Suppressor macrophage (primary cell): ENCODE measurements at places on chromosomes 12 and 14.

- no peak for DNase-seq
Observed at GRCh38 chr14:23612354-23612732, 23.8 kb upstream of the DHRS2 start.

GRCh38 chr14:102264775-102265174 lies 40.2 kb downstream of the MOK start:
- no peak for DNase-seq

DNA sequence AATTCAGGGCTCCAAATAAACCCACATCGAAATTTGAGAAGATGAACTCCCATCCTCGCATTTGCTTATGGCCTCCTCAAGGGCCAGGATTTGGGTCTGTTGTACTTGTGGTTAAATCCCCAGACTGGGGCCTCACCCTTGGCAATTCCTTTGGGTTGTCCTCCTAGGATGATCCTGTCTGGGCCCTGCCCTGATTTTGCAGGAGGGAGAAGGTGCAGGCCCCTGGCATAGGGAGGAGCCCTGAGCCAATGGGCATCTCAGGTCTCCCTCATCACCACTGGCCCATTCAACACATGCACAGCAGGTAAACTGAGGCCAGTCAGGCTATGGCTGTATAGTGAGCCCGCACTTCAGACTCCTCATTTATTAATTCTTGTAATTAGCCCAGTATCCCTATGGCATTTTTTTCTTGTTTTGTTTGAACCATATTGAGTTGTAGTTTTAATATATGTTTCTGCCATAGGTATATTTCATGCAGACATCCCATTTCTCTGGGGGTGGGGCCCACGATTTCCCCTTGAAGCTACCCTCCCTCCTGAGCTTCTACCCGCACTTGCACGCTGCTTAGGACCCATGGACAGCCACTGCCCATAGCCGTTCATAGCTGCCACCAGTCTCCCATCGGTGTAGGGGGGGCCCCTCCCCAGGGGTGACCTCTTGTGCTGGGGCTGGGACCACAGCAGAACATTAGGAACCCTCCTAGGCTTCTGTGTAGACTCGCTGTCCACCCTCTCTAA lies 67.1 kb upstream of the DDX11 start:
- DNase-seq: no peak

DNA sequence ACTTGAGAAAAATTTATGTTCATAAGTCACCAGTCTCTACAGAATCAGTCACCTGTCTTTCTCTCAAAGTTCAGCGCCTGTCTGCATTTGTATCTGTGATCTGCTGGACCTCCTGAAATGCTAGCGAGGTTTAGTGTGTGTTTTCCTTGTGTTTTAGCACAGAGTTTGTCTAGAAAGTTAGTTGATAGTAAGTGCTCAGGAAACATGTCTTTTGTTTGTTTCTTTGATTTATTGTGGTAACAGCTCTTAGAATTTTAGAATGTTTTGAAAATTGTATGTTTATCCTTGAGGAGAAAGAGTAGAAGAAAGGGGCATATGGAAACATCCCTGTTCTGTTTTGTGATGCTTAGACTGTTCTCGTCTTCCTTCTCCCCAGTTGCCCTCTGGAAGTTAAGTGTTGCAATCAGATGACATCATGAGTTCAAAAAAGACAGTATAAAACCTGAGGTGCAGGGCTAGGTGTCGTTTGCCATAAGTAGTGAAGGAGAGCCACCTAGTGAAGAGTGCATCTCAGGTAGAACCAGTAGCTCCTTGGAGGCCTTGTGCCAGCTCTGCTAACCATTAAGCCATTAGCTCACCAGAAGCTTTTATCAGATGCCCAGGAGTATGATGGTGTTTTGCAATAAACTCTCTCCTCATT lies 44.8 kb downstream of the FBXW8 start:
- peak; percentile 25 for DNase-seq

DNA sequence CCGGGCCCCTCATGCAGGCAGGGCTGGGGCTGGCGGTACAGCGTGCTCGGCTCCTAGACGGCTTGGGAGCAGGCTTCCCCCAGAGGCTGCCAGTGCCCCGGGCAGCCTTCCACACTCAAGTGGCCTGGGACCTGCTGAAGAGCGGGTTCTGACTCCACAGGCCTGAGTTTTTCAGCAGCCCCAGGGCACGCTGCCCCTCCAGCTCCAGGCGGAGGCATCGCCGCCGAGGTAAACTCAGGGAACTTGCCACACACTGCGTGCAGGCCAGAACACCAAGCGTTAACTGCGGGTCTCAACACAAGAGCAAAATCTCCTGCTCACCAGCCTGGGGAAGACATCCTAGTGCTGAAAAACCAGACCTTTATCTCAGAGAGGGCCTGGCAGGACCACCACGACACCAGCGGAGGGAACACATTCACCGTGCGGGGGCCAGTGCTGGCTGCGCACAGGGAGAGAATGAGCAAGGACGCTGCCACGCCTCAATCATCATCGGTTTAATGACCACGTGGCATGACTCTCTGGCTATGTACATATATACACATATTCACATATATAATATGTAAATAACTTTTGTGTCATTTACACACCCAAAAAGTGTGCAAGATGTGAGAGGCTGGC lies 21.3 kb downstream of the PSMC1 start:
- DNase-seq: no peak

DNA sequence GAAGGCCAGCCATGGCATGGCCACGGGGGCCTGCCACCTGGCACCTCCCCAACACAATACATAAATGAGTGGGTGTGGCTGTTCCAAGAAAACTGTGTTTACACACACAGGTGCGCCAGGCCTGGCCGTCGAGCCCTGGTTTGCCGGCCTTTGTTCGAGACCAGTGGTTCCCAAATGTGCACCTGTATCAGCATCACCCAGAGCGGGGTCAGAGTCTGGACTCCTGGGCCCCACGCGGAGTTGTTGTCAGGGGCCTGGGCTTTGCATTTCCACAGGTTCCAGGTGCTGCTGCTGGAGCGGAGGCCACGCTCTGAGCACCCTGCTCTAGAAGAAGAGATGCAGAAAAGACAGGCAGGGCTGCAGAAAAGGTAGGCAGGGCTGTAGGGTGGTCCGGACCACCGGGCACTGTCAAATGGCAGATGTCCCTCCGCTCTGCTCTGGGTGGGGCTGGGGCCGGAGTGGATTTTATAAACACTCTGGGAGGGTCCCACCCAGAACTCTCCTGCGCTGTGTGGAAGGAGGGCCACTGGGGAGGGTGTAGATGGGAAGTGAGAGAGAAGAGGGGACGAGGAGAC lies 4.2 kb upstream of the ASPG start:
- DNase-seq: no peak

GRCh38 chr12:96401076-96401871 lies 1.0 kb upstream of the CDK17 start:
- DNase-seq: peak; percentile 26

GRCh38 chr14:32724867-32725471 lies 213.7 kb upstream of the NPAS3 start:
- no peak for DNase-seq

- no peak for DNase-seq
Observed at GRCh38 chr12:109131154-109132050, 15.0 kb downstream of the ACACB start.

- DNase-seq: no peak
Observed at GRCh38 chr12:110005319-110005973, 6.2 kb downstream of the ANKRD13A start.

DNA sequence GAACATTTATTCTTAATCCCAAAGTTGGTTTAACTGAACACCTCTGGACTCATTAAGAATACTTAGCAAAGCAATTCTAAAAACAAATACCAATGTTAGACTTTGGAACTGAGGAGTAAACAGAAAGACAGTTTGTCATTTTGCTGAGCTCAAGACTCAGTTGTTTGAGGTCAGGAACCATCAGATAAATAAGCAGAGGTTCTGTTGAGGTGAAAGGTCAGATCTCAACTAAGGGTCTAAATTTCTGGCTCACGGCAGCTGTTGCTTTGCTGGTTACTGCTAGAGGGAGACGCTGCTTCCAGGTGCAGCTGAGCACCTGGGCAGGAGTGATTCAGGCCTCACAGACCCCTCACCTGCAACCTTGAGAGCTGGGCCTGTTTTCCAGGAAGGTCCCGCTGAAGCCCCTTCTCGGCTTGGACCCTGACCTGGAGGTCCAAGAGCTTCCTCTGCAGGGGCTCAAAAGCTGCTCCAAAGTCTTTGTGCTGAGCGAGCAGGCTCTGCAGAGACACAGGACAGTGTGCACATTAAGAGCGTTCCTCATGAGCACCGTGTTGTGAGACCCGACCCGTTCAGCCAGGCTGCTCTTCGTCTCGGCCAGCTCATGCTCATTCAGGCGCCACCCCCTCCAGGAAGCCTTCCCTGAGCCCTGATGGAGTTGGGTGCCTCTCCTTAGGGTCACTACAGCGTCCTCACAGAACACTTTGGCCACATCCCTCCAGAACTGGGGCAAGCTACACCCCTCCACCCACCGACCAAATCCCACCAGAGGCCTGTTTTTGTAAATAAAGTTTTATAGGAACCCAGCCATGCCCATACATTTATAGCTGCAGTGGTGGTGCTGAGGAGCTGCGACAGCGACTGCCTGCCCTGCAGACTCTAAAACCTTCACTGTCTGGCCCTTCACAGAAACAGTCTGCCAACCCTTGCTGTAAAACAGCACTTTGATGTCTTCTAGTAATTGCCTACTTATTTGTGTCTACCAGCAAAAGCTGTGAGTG lies 72.0 kb downstream of the SYNE3 start:
- no peak for DNase-seq

DNA sequence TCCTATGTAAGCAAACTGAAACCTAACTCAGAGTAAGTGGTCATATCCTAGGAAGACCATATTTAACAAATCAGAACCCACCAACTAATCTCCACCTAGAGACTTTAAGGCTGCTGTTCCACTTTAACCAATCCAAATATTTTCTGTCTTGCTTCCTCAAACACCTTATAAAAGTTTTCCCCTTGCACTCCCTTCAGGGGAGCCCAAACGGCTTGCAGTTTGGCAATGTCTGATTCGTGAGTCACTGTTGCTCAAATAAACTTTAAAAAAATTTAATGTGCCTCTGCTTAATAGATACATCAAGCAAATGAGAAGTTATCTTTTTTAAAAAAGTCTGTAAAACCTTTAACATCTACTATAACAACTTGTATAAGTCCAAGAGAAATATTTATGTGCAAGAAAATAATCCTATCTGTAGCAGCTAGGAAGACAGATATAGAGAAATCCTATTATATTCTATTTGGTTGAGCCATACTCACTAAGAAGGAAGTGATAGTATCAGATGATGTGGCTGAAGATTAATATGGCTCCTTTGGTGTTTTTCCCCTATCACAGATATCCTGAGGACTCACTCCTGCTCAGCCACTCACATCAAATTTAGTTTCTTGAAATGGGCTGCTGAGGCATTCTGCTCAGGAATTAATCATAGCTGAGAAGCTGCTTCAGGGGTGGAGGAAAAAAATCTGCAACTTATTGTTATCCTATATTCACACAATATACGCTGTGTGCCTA lies 65.1 kb upstream of the DUSP6 start:
- DNase-seq: peak; percentile 46

DNA sequence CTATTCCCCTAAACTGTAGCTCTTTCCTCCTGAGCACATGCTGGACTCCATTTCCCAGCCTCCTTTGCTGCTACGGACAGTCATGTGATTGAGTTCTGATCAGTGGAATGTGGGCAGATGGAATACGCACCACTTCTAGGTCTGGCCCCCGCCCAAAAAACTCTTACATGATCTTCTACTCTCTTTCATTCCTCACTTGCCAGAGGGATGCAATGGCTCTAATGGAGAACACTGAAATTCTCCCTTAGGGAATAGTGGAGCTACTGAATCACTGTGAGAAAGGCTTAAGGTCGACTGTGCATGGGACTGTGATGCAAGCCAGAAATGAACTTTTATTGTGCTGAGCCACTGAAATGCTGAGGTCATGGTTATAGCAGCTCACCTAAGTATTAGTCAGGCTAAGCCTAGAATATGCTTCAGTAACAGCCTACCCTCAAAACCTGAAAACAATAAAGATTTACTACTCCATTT lies 13.0 kb upstream of the TMED2 start:
- DNase-seq: no peak

GRCh38 chr12:16880864-16881285 lies 274.9 kb upstream of the LMO3 start:
- DNase-seq: no peak

DNA sequence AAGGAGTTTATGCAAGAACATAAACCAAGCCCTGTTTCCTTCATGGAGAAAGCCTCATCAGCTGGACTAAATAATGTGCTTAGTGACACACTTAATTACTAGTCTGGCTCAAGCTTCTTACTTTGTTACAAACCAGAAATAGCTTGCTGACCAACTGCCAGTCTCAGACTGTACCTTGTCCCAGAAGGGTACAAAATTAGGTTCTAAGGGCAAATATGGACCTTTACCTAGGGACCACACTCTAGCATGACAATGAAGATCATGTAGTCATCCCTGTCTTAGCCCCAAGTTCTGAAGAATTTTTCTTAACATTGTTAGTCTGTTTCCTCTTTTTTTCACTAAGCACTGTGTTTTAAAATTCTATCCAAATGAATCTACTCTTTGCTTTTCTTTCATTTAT lies 2.2 kb downstream of the AMN1 start:
- DNase-seq: no peak

- no peak for DNase-seq
Observed at GRCh38 chr12:48969833-48970701, 1.5 kb downstream of the WNT10B start.

- no peak for DNase-seq
Observed at GRCh38 chr14:104561632-104562495, 17.7 kb upstream of the C14orf180 start.

DNA sequence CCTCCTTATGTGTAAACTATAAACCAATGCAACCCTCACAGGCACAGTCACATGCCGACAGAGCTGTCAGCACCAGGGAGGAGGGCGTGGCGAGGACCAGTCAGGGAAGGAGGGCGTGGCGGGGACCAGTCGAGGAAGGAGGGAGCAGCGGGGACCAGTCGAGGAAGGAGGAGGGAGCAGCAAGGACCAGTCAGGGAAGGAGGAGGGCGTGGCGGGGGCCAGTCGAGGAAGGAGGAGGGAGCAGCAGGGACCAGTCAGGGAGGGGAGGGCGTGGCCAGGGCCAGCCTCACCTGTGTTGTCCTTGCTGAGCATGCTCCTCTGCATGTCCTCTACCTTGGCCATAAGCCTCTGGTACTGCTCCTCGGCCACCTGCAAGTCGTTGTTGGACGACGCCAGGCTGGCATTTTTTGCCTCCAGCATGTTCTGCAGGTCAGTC lies 24.2 kb downstream of the GOLGA3 start:
- DNase-seq: no peak

- peak; percentile 13 for DNase-seq
Observed at GRCh38 chr12:116818341-116818856, 62.8 kb downstream of the HRK start.

DNA sequence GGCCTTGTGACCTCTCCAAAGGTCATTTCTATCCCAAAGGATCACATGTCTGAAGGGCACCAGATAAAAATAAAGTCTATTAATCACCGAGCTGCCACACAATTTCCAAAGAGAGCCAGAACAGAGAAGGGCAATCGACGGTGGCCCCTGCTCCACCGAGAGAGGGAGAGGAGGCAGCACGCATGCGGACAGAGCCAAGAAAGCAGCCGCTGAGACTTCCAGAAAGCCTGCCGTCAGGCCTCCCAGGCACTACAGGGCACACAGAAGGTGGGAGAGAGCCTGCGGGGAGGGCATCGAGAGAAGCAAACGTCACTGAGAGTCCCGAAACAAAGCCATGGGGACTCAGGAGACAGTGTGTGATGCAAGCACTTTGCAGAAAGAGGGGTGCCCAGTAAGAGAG lies 182.0 kb downstream of the DPF3 start:
- DNase-seq: no peak
